ENCODE measurements at places on chromosomes 16 and 17.

GRCh38 chr17:29378500-29378899 is 11.7 kb upstream of the TAOK1 start:
- DNase-seq: no peak

DNA sequence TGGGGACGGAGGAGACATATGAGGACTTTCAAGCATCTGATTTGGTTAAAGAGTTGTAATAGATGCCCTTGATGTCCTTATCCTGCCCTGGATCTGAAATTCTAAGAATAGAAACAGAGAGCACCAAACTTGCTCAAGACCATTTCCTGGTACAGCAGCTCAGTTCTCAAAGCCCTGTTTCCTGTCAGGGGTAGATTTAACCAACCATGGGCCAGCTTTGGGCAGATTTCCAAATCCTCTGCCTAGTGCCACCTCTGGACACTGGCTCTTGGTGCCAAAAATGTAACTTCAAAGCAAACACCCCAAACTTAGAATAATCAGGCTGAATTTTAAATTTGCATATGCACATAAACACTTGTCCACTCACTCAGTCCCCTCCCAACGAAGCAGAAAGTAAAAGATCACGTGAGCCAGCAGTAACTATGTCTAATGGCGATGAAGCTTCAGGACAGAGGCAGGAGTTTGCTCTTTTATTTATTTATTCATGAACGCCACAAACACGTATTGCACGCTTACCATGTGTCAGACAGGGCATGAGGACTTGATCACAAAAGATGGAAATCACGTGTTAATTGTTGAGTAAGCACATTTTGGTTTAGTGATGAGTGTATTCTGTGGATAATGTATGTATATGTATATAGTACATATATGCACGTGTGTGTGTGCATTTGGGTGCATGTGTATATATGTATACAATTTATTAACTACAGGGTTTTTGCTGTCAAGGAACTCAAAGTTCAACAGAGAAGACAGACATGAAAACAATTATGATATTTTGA is 23.1 kb upstream of the SDK2 start:
- DNase-seq: no peak

DNA sequence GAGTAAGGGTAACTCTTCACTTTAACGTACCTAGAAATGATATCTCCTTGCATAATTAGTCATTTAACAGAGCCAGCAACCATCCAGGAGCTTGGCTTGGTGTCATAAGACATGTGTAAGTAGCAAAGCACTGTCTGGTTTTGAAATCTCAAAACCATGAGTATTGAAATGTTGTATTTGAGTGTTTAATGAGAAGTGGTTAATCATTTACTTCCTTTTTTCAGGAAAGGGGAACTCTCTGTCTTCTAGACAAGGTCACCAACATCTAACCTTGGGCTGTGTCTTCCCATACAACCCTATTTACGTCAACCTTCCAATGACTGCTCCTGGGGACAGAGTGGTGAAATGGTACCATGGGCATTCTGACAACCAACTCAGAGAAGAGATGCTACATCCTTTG is 27.1 kb downstream of the PMP22 start:
- DNase-seq: no peak

DNA sequence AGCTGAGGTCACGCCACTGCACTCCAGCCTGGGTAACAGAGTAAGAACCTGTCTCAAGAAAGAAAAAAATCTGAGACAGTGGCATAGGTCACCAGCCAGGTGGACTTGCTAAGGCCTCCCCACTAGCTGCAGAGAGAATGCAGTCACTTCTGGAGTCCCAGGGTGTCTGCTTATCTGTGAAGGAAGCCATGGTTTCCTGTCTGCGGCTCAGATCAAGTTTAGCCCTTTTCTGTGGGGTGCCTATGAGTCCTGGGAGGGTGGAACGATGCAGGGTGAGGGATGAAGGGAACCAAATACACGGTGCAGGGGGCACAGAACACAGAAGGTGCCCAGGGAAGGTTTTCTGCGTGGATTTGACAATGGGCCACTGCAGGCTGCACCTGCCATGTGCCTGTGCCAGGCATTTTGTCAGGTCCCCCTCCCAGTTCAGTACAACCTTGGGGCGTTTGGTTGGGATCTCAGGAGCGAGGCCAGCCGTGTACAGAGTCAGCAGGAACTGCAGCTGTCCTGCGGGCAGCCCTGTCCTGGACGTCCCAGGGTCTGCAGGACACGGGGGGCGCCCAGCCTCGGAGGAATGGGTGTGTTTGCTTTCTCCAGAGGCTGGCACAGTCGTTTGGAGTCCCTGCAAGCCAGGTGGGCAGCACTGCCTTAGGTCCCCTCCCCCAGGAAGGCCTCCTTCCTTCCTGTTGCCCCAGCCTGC is 41.8 kb downstream of the RAB11FIP4 start:
- DNase-seq: no peak

GRCh38 chr16:38941-39892 is 14.2 kb downstream of the POLR3K start:
- DNase-seq: no peak

- DNase-seq: no peak
These were observed 58.9 kb downstream of the CDH11 start for GRCh38 chr16:65062736-65063583.

- DNase-seq: no peak
These were observed 23.7 kb downstream of the NAA60 start for GRCh38 chr16:3467182-3467581.

GRCh38 chr17:12431188-12431587 is 234.5 kb upstream of the MYOCD start:
- no peak for DNase-seq

DNA sequence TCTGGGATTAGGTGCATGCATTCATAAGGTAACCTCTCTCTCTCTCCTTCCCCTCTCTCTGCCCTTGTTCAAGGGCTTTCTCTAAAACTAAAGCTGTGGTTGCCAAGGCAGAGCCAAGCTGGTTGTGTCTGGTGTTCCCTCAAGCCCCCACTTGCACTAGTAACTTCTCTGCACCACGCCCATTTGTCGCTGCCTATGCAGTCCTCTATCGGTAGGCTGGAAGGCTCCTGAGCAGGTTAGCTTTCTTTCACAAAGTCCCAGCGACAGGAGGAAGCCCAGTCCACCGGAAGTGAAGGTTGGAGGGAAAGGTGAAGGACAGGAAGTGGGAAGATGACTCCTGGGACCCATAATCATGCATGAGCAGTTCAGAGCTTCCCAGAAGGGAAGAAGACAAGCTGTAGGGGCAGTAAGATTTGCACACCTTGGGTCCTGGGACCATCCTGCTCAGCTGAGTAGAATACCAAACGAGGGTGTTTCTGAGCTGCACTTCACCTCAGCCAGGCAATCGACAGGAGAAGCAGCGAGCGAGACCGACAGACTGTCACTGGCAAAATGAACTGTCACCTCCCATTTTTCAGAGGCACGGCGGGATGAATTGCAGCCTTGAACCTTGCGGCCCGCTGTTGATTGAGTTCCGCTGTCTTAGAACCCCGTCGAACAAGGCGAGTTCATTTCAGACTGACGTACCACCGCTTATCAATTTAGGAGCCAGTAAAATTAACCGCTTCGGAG is 14.7 kb upstream of the SKAP1 start:
- no peak for DNase-seq

DNA sequence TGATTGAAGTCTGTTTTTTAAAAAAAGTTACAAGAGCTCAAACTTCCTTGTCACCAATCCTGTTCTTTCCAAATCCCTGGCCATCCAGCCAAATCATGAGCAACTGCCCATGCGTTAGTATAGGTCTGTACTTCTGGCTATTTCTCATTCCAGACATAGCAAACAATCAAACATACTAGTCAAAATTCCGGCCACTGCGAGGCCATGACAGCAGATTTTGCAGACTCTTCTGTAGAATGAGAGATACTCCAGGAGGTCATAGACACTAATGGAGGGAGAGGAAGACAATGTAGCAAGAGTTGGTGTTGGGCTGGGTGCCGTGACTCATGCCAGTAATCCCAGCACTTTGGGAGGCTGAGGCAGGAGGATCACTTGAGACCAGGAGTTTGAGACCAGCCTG is 50.9 kb downstream of the BCL7C start:
- no peak for DNase-seq

DNA sequence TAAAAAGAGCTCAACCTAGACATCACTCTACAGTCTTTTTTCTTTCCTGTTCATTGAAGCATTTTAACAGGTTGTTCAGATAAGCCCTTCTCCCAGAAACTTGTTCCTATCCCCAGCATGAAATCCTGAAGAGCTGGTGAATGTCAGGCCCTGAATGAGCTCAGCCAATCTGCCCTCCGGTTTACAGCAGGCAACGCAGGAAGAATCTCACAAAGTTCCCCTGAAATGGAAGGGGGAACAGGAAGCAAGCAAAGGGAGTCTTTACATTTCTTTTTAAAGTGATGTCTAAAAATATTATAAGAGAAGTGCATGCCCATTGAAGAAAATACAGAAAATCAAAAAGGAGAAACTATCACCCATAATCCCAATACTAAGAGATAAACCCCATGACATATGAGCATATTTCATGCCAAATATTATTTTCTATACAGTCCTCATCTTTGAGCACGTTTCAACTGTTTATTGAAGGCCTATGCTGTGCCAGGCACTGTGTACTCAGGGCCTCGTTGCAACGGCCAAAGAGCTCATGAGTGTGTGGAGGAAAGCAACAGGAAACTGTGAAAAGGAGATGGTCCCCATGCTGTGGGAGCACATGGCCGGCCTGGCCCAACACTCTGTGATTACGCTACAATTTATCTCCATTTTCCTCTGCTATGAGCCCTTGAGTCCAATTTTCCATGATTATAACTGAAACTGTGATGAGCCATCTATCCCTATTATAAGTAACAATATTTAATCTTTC is 5.7 kb downstream of the TK2 start:
- DNase-seq: no peak

DNA sequence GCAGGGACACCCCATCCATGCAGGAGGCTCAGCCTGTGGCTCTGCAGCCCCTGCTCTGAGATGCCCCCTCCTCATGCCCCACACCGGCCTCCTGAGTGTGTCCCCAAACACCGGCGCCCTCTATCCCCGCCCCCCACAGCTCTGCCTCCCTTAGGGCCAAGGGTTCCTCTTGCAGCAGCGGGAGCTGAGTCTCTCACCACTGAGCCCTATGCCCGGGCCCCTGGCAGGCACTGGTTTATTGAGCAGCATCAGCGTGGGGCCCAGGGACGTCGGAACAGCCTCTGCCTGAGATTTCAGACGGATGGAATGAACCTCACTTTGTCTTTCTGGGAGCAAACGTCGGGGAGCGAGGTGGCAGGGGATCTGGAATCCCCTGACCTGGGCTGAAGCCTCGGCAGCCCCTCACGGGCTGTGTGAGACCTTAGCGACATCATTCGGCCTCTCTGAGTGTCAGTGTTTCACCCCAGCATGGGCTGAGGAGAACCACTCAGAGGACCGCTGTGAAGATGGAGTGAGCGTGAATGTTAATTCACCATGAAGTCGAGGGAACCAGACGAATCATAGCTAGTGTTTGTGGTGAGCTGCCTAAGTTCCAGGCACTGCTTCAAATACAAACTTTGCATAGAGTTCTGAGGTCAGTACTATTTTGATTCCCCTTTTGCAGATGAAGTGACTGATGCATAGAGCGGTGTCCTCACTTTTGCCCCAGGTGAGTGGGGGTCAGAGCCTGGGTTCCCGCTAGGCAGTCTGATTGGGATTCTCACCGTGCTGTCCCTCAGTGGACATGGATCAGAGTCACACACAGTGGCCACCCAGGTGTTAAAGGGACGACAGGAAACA is 5.3 kb upstream of the C16orf74 start:
- no peak for DNase-seq

DNA sequence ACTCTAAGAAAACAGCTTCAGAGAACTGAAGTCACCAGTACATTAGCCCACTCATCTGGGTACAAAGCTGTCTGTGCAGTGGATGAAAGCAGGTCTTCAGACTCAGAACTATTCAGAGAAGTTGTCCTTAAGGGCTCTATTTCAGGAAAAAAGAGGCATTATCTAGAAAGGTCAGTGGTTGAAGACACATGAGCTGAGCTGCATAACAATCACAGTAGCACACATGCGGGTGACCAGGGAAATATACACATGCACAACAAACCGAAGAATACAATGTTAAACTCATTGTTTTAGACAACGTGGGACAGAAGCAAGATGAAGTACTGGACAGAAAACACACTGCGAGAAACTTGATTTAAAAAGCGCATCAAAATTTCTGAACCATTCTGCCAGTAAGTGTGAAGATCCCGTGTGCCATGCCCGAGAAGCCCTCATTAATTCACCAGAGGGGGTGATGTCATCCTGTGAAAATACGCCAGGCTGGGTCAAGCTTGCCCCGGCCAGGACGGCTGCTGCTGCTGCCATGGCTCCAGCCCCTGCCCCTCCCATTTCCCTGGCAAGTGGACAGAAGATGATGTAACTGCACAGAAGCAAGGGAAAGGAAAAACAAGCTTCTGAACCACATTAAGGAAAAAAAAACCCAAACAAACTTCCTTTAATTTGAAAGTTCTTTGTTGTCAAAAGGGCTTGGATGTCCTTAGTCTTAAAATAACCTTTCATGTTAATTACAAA is 10.1 kb downstream of the DYNC1LI2 start:
- DNase-seq: peak; percentile 68

- DNase-seq: no peak
These were observed 65.8 kb upstream of the NACA2 start for GRCh38 chr17:61656721-61657217.

DNA sequence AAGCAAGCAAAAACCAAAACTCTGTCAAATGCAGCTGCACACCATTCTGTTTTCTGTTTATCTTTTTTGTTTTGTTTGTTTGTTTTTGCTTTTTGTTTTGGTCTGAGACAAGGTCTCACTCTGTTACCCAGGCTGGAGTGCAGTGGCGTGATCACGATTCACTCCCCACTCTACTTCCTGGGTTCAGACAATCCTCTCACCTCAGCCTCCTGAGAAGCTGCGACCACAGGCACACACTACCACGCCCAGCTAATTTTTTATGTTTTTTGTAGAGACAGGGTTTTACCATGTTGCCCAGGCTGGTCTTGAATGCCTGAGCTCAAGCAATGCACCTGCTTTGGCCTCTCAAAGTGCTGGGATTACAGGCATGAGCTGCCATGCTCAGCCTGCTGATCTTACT is 19.3 kb upstream of the SLFN13 start:
- no peak for DNase-seq

GRCh38 chr16:28011223-28011622 is 52.3 kb downstream of the GSG1L start:
- DNase-seq: no peak

GRCh38 chr17:71970312-71970711 is 150.5 kb upstream of the SOX9 start:
- no peak for DNase-seq

- peak; percentile 89 for DNase-seq
These were observed 50.9 kb downstream of the CDH11 start for GRCh38 chr16:65070831-65071432.

- no peak for DNase-seq
These were observed 215.4 kb downstream of the SOX9 start for GRCh38 chr17:72336026-72336803.

- peak; percentile 64 for DNase-seq
These were observed 402.1 kb downstream of the SEC14L1 start for GRCh38 chr17:77542551-77543490.

Measured in NCI-H446 treated with DMSO at 0.1 percent for 48 hours (cell line).